Lower leg skin (tissue), 4 donors: ENCODE measurements at places on chromosomes 12 and 14. TPM values are rescaled to one million over a fixed set of nuclear protein-coding genes. Genes with fewer than 3 reads are reported as not detected.

PAN2 gene
- total RNA-seq, result 60.1 TPM

NEUROD4 gene
- total RNA-seq, result not detected

- no peak for DNase-seq
Observed at GRCh38 chr12:80321653-80322052, 122.4 kb upstream of the PTPRQ start.

GRCh38 chr12:111624540-111624939 is 25.4 kb upstream of the ATXN2 start:
- DNase-seq, result no peak
